ENCODE measurements at places on chromosomes 5 and 9. TPM values are rescaled to one million over a fixed set of nuclear protein-coding genes. Genes with fewer than 3 reads are reported as not detected.

The BARHL1 gene
- total RNA-seq = not detected

The ISL1 gene
- total RNA-seq = not detected

The ORM1 gene
- not detected for total RNA-seq

The SNAPC4 gene
- total RNA-seq = 14.1 TPM

The ANKDD1B gene
- not detected for total RNA-seq
